ENCODE measurements at places on chromosomes 12 and 14. TPM values are rescaled to one million over a fixed set of nuclear protein-coding genes. Genes with fewer than 3 reads are reported as not detected.

ACSS3 gene
- total RNA-seq, result not detected

MYF6 gene
- total RNA-seq, result not detected

ACOT6 gene
- total RNA-seq, result not detected

- no peak for DNase-seq
Observed at GRCh38 chr12:31037028-31037427, 36.6 kb upstream of the DDX11 start.

- no peak for DNase-seq
Observed at GRCh38 chr14:100472094-100472455, 115.1 kb downstream of the BEGAIN start.

GRCh38 chr12:132972374-132972773 lies 13.8 kb upstream of the ZNF26 start:
- no peak for DNase-seq

DNA sequence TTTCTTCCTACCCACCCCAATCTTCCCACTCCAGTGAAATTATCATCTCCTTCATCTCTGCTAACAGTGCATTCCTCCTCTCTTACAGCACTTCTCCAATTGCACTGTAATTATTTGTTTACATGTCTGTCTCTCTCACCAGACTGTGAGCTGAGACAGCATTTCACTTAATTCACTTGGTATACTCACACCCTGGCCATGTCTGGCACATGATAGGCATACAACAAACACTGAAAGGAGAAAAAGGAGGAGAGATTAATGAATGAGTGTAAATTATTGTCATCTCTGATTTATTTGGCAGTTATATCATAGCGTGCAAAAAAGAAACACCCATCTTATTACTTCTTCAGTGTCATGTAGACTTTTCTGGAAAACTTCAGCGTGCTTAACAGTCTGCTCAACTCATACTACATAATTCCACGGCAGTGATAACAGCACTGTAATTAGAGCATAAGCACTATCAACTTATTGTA lies 452.3 kb downstream of the ADAMTS20 start:
- DNase-seq, result no peak

DNA sequence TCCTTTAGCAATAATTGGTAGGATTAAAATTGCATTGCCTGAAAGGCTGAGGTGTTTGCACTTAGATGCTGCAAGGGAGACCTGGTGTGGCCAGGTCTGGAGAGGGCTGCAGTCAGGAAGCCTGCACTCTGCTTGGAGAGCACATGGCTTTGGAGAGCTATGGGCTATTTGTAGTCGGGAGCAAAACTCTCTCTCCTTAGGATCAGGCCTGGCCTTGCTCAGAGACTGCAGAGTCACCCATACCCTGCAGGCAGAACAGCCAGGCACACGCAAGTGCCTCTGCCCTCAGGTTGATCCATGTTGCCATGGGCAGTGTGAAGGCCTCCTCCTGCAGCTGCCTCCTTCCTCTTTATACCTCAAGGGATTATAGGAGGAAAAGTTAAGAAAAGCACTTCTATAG lies 26.8 kb downstream of the CKB start:
- DNase-seq, result no peak

GRCh38 chr14:60738843-60739508 lies 4.4 kb downstream of the MNAT1 start:
- no peak for DNase-seq

Data from activated naive CD8-positive, alpha-beta T cell treated with anti-CD3 and anti-CD28 coated beads for 36 hours (primary cell).